ENCODE measurements at places on chromosomes 5 and 9.

DNA sequence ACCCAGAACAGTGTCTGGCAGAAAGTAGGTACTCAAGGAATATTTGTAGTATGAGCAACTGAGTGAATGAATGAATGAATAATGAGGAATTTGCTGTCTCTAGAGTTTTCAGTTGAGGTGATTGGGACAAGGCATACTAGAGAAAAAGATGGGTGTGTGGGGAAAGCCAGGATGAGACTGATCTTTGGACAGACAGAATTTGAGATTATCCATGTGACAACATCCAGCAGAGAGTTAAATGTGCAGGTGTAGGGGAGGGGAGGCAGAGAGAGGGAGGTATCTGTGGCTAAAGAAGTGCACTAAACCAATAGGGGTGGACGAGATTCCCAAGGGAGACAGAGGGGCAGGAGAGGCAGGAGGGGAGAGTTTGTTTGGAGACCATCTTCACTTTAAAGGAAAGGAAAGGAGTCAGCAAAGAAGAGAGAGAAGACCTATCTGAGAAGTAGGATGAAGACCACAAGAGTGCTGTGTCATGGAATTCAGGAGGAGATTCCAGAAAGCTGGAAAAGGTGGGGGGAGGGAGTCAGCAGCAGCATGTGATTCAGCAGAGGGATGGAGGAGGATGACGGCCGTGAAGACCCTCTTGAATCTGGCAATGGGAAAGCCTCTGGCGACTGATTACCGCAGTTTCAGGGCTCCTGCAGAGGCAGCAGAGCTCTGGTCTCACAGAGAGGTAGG, 3.2 kb downstream of the CPLX2 start:
- DNase-seq, result no peak

GRCh38 chr9:114092336-114092735, 6.8 kb downstream of the KIF12 start:
- no peak for DNase-seq

DNA sequence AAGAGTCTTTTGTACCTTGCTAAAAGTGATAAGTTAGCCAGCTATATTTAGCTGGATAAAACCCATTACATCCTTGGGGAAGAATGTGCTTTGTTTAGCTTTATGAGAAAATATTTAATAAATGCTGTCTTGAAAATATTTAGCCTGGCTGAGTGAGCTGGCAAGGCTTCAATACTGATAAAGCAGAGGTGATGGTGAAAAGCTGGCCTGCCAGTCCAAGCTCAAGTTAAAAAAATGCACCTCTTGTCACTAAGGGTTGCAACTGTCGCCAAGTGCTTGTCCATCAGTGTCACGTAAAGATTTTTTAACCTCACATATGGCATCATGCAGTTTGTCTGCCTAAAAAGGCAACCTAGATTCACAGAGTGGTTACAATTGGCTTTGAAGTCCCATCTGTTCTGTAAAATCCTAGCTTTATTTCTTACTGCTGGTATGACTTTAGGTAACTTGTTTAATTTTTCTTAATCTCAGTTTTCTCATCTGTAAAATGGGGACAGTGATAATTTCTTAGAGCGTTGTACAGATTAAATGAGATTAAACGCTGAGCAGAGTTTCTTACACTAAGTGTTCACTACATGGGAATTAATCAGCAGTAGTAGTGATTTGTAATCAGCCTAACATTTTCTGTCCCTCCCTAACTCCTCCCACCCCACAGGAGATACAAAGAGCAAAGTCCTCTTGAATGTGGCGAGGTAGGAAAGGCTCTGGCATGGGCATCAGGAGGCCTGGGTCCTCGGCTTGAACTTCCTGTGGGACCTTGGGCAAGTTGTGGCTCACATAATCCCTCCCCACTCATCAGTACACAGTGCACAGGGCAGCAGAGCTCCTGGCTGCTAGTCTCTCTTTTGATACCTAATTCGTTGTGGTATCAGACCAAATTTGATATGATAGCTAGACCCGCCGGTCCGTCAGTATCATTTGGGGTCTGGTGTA, 48.7 kb downstream of the PIK3R1 start:
- no peak for DNase-seq

- DNase-seq, result no peak
Measured at GRCh38 chr5:108989761-108990392, 242.2 kb downstream of the FER start.

GRCh38 chr9:136180586-136180985, 24.3 kb downstream of the LHX3 start:
- DNase-seq, result no peak

DNA sequence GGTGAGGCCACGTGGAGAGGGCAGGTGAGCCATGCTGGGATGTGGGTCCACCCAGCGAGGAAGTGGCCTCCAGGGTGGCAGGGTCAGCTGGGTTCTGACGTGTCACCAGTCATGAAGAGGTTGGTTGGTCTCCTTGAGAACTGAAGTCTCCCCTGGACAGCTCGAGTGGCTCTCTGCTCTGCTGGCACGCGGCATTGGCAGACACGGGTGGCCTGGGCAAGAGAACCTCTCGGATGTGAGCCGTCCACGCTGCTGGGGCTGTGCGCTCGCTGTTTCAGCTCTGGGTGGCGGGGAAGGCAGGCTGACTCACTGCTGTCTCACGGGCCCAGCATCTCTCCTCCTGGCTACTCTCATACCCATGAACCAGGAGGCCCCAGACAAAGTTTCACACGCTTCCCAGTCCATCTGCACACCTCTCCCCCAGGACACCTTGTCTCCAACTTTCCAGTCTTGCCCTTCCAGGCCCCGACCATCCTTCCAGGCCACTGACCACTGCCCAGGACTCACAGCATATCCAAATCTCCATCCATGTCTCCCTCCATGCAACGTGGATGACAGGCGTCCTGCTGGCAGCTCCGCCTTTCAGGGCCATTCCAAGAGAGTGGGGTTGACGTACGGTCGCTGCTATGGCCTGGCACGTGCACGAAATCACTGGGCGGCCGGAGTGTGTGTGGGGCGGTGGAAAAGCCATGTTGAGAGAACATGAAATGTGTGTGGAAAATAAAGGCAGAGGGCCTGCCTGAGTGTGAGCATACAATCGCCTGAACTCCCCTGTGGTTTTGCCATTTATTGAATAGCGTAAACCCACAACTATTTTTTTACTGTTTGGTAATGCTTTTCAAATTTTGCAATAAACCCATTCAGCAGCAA, 145.0 kb upstream of the COL5A1 start:
- no peak for DNase-seq

DNA sequence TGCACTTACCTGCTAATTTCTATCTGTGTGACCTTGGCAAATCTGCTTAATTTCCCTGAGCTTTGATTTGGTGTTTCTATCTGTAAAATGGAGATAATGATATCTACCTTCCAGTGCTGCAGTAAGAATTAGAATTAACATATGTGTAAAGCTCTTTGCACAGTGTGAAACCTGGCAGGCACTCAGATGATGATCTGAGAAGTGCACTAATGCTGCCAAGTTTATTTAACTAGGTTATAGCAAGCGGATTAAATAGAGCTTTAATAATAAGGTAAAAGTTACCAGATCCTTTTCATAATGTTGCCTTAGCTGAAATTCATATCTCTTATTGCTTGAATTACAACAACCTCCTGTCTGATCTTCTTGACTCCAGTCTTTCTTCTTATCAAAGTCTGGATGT, 315.3 kb upstream of the CD180 start:
- no peak for DNase-seq

- DNase-seq, result no peak
Measured at GRCh38 chr5:172839669-172840431, 5.8 kb downstream of the ERGIC1 start.

DNA sequence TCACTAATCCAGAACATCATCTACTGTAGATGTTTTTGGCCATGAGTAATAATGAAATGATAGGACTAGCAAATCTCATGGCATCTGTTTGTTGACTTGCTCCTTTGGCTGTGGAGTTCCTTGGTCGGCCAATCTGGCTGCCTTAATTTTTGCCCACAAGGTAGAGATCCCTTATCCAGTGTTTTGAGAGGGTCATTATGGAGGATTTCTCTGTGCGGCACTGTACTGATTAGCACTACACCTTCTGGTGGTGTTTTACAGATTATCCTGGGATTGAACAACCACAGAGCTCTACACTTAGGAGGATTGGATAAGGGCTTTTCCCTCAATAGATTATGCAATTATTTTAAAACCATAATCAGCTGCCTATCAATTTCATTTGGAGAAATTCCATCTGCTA, 3.2 kb upstream of the ENHO start:
- no peak for DNase-seq

DNA sequence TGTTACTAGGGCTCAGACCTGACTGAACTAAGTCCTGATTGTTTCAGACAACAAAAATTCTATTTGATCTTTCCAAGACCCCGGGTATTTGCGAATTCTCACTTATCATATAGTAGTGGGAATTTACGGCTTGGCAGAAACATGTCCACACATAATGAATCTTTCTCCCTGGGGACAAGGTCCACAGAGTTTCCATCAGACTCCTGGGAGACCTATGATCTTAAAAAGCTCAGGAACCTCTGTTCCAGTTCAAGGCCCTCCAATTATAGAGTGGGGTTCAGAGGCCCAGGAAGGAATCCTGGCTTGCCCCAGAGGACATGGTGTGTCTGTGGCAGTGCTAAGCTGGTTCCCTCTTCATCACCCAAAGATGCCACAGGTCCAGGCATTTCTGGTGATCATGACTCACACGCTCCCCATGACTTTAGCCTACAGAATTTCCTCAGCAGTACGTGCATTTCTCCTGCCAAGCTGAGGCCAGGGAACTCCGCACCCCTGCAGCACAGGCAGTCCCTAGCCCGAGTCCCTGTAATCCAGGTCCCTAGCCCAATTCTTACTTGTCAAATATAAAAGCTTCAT, 12.6 kb downstream of the RAPGEF1 start:
- DNase-seq, result no peak

DNA sequence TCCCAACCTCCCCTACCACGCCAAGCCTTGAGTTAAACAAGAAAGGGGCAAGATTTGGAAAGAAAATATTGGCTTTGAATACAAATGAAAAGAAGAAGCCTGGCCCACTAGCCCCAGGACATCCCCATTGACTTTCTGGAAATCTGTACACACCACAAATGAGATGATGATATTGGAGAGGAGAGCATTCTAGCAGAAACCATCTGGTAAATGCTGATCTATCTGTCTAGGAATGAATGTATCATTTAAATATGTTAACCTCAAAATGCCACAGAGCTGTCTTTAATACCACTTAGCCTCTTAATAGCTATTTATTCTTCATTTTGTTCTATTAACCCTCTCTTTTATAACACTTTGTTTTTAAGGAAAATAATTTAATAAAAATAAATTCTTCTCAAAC, 270.2 kb upstream of the PDE4D start:
- DNase-seq, result no peak

DNA sequence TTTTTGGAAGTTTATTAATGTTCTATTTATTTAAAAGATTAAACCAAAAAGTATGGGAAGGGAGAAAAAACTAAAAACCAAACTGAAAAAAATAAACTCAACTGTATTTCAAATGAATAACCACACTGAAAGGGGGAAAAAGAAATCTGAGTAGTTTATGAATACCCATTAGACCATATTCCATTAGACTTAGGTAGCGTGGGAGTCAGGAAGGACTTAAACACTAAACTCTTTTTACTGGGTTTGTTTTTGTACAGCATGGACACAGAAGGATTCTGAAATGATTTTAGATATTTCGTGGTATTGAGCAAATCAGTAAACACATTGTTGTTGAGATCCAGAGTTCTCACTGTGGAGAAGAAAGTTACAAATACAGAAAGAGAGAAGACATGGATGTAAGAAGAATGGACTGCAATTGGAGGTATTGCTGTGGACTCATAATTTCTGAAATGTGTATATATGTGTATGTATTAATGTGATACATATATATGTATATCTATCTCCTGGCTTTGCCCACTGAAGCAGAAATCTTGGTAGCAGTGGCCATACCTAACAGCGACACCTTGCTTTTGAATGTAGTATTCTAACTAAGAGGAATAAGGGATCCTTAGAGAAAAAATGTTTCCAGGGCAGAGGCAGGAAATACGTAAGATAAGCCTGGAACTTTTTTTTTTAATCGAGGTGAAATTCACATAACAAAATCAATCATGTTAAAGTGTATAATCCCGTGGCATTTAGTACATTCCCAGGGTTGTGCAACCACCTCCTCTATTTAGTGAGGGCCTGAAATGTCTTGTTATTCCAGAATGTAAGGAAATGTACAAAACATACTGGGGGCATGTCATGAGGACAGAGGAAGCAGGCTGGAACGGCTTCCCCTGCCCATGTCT, 228.8 kb downstream of the SMARCA2 start:
- no peak for DNase-seq

DNA sequence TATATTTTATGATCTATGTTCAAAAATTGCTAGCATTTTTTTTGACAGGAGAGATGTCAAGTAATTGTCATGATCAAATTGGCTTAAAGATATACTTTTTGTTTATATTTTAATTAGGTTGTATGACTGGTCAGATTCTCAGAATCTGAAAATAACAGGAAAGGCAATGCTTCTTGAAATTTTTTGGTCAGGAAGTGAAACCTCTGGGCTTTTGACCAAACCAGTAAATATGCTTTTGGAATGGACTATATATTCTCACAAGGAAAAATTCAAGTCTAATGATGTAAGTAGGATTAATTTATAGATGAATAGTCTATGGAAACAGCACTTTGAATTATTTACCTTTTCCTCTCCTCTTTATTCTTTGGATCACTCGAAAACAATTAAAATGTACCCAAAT, 52.3 kb downstream of the SLF1 start:
- DNase-seq, result no peak

DNA sequence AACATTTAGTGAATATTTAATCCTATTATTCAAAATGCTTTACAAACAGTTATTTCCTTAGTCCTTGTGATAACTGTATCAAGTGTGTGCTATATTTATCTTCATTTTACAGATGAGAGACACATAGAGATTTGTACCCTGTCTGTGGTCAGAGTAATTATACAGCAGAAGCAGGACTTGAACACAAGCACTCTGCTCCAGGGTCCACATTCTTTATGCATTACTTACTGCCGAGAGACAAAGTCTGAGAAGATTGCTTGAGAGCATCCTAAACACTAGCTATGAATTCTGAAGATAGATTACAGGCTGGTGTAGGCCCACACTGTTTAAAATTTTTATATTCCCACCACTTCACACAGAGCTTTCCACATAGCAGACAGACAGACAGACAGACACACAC, 926.1 kb upstream of the DMAC1 start:
- DNase-seq, result no peak

DNA sequence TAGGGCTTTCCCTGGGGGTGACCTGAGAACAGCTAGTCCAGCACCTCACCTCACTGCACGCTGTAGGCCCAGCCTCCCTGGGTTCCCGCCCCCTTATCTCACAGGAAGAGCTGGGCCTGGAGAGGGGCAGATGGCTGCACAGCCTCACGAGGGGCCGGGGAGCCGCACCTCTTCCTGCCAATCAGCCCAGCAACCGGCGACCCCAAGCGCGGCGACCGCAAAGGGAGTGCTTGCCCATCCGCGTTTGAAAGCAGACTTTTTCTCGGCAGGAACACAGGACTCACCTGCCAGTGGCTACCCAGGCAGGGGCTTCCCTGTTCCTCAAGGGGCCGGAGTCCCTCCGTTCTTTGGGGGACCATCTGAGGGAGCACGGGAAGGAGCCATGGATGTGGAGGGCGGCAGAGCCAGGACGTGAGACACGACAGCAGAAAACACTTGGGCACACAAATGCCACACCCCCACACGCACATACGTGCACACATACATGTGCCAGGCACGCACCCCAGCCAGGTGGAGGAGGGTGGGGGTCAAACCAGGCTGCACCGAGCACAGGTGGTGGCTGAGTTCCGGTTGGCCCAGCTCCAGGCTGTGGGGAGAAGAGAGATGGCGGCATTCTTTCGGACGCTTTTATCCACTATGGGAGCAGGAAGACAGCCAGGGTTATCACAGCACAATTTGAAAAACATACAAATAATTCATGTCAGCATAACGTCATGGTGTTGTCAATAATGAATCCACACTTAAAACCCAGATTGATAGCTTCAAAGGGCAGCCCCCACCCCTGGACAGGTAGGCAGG, 11.3 kb downstream of the TMEM250 start:
- peak; percentile 42 for DNase-seq
